ENCODE measurements at places on chromosomes 5 and 9. TPM values are rescaled to one million over a fixed set of nuclear protein-coding genes. Genes with fewer than 3 reads are reported as not detected.

DNA sequence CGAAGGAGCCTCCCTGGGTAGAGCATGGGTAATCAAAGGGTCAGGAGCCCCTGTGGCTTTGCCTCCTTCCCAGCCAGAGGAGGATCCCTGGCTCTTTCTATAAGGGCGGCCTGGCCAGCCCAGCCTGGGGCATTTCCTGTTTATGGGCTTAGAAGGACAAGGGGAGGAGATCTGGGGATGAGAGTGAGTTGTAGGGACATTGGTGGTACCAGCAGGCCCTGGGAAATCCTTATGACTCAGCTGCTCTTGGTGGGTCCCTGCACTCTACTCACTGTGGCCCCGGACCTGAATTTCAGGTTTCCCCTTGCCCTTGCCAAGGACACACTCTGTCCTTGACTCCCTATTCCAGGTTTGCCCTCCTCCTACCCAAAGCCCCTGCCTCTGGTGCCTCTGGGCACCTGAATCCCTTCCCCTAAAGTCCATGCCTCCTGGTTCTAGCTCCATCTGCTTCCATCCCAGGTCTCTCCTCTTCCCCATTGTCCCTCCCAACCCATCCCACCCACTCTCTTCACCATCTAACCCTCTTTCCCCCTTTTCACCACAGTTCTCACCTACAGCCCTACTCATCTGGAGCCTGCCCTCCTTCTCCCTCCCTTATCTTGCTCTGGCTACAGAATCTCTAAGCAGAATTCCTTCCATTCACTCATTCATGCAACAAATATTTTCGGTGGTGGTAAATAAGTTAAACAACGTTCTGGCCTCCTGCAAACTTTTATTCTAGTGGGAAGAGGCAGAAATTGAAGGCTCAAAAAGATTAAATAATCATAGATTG is 34.9 kb downstream of the PCDH1 start:
- DNase-seq = no peak

Gene PCDHGA12
- 0.11 TPM for total RNA-seq

GRCh38 chr5:149063017-149063687 is at the start of gene SH3TC2:
TSS of gene SH3TC2 (minus strand) at chr5:149063062. CDS start at chr5:149063022, 40 bp downstream.
- no peak for DNase-seq

Gene IL4
- total RNA-seq = 21.6 TPM

GRCh38 chr9:133331641-133332380 is 4.2 kb downstream of the SURF6 start:
- no peak for DNase-seq

GRCh38 chr9:28961623-28962022 is 1388.3 kb upstream of the C9orf72 start:
- DNase-seq = no peak

- DNase-seq = no peak
These were observed 65.4 kb downstream of the DRD1 start for GRCh38 chr5:175378444-175379028.

DNA sequence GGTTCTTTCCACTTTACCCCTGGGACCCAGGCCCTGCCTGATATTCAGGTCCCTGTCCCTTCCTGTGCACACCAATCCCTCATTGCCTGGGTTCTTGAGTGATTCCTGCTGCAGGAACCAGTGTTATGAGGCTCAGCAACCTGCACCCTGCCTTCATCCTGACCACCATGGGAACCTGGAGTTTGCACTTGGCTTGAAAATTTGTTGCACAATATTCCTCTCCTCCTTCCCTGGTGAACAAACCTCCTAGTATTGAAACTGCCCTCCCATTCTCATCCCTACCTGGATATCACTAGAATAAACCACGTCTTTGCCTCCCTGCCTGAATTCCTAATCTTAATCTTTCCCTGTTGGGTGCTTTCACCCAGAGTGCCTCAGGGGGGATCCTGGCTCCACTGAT is 52.1 kb upstream of the AFAP1L1 start:
- DNase-seq = no peak

- no peak for DNase-seq
These were observed 15.7 kb upstream of the OBP2B start for GRCh38 chr9:133224762-133225161.

GRCh38 chr9:21027295-21027694 is 4.1 kb downstream of the HACD4 start:
- no peak for DNase-seq

- no peak for DNase-seq
These were observed 421.3 kb downstream of the TLE1 start for GRCh38 chr9:81268048-81268447.

- DNase-seq = no peak
These were observed 17.0 kb downstream of the NIPSNAP3B start for GRCh38 chr9:104780796-104781395.

Gene CDH6
- not detected for total RNA-seq

GRCh38 chr5:149563466-149563865 is 12.2 kb upstream of the CSNK1A1 start:
- no peak for DNase-seq

GRCh38 chr5:37940931-37941623 is 101.2 kb upstream of the GDNF start:
- DNase-seq = no peak

DNA sequence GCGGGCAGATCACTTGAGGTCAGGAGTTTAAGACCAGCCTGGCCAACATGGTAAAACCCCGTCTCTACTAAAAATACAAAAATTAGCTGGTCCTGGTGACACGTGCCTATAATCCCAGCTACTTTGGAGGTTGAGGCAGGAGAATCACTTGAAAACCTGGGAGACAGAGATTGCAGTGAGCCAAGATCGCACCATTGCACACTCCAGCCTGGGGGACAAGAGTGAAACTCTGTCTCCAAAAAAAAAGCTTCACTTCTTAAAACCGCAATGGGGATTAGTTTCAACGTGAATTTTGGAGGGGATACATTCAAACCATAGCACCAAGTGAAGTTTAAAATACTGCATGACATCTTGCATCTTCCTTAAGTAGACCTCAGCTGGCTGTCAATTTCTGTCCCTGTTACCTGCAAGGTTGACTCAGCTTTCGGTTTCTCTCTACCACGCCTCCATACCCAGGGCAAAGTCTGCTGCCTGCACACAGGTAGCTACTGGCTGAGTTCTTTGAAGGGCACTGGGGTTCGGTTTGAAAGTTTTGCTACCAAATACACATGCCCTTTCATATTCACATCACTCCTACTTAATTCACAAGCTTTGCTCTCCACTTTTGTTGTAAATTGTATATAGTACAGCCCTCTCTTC is 69.3 kb downstream of the KIAA1958 start:
- no peak for DNase-seq

DNA sequence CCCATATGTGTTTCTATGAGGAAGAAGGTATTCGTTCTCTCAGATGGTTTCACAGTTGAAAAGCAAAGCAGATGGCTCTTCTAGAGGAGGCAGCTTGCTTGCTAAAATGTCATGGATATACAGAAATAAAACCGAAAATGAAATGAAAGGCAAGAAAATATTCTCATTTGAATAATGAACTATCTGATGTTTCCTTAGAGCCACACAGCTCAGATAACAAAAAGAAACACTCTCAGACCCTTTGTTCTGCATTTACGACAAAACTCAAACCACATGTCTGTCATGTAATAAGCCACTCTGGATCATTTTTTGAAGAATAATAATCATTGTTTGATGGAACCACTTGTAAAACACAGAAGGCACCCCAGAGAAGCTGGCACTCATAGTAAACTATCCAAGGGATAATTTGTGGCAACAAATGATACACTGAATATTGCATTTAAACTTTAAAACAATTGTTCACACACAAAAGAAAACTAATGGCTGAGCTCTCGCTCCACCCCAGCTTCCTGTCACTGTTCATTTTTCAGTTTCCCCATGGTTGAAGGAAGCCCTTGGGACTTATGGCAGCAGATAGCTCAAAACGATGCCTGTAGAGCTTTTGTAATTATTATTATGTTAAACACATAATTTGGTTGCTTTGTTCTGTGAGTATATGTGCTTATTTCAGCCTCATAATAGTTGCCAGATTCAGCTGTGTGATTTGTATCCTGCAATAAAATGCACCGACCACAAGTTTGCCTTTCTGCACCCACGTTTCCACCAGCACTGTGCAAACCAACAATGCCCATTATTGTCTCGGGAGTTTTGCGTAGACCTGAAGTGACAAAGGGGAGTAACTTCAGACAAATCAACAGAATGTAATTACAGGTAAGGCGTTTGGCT is 256.0 kb downstream of the TMEM167A start:
- DNase-seq = no peak

- DNase-seq = no peak
These were observed 11.1 kb downstream of the ZNF608 start for GRCh38 chr5:124735169-124735858.
